ENCODE measurements at places on chromosomes 7 and 10.

DNA sequence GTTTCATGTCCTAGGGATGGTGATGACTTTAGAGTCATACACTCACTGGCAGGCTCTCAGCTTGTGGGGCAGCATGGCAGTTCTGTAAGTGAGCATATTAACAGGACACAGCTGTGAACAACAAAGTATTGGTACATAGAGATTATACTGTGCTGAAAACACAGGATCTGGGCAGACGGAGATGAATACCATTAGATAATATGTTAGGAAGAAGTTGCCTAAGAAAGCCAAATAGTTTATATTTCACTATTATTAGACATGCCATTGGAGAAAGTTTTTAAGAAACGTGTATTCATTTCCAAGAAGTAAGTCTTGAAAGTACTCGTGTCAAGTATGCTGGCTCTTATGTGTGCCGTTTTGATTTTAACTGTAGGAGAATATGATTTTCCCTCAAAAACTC lies 274.5 kb downstream of the INHBA start:
- DNase-seq = no peak

- DNase-seq = no peak
Observed at GRCh38 chr10:42519761-42520460, 118.5 kb downstream of the ZNF33B start.

DNA sequence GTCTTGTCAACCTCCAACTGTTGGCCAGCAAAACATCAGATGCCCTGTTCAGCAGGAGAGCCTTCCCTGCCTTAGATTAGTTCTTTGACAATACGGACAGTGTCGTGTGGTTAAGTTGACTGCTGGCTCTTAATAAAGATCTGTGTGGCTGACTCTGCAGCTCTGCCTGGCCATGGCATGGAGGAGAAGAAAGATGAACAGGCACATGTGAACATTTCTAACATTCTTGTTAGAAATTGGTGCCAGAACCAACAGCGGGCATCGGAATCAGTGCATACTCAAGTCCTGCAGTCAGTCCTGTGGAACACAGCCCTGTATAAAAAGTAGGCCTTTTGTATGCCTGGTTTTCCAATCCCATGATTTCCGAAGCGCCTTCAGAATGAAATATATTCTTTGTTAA lies 455.6 kb downstream of the POM121L12 start:
- DNase-seq = no peak

DNA sequence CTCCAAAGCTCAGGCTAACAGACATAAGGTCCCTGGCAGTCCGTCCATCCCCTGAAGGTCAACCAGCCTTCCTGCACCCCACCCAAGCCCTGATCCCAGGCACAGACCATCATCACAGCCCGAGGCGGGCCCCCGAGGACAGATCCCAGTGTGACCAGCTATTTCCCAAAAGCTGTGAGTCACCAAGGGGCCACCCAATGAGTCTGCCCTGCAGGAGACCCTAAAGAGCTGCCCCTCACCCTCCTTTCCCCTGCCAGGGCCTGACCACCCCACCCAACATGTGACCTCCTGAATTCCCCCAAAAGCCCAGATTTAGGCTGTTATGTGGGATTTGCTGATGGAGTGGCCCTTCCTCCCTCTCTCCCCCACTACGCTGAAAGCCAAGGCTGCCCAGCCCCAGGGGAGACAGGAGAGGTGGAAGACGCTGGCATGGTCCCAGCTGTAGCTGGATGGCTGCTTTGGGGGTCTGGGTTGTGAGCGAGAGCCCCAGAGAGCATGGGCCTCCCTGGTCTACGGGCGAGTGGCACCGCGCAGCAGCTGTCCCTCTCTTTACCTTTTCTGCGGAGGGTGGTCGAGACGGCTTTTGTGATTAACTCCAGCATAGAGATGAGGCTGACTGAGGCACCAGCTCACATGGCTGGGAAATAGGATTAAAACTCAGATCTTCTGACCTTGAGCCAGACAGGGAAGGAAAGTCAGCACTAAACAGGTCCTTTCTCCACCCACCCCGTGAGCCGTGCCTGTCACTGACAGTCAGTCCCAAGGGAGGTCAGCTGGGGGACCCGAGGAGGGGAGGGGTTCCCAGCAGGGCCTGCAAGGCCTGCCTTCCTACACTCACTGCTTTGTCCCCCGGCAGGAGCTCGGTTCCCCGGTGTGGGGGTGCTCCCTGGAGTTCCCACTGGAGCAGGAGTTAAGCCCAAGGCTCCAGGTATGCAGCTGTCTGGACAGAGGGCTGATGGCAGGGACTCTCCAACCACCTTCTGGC lies 16.7 kb downstream of the ELN start:
- DNase-seq = no peak

GRCh38 chr7:2220030-2220429 lies 12.7 kb downstream of the MAD1L1 start:
- DNase-seq = no peak

GRCh38 chr7:95476904-95477594 lies 8.7 kb upstream of the ASB4 start:
- peak; percentile 38 for DNase-seq

DNA sequence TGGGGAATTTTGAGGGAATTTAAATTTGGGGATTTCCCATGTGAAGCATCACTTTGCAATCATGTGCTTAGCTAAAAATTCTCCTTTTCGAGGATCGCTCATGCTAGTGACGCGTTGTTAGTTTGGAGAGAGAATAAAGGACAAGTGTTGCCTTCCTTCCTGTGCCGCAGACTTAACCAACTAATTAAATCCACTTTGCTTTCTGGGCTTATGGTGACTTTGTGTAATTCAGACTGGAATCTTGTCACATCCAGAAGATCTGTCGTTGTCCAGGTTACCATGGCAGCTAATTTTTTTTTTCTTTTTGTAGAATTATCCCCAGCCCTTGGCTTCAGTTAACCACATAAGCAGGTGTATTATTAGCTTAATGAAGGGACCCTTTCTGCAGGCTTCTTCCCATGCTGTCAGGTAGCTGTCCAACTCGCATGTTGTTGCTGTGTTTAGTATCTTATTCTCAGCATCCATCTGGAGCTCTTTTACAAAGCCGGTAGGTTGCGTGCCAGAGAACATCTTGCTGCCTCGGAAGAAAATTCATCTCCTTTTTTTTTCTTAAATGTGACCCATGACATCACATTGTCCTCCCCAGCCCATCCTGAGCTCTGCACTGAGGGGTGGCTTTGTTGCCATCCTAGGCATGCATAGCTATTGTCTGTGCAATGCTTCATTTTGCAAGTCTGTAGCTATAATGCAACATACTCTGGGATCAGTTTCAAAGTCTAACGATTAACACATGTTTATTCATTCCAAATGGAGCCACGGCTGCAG lies 47.2 kb upstream of the NRP1 start:
- no peak for DNase-seq

GRCh38 chr10:23293145-23293724 lies 51.4 kb downstream of the C10orf67 start:
- DNase-seq = no peak

DNA sequence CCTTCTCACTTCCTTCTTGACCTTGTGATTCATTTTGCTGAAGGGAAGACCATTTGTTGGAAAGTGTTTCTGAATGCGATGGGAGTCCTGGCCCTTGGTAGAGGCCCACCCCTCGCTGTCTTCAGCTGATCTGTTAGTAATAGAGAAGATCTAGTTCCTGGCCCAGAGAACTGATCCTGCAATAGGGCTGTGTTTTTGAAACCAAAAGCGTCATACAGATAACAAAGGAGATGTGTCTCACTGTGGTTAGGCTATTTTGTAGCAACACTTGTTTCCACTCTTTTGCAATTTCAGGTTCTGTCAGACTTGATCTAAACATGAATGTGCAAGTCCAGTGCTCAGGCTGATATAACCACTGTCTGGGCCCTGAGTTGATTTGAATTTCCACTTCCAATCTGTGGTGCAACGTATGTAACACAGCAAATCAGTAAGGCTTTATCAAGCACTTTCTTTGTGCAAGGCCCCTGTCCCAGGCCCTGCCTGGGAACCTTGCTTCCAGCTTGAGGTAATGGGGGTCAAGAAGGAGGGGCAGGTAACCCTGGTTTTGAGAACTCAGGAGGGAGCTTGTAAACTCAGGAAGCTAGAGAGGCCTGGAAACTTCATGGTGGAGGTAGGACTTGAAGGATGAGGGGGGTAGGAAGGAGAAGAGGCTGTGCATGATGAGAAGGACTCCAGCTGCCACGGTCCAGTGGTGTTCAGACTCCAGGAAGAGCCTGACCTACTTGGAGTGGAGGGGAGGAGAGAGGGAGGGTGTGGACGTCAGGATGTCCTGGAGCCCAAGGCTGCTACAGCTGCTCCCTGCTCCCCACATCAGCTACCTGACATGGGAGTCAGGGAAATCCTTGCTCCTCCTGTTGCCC lies 42.2 kb upstream of the SRGN start:
- no peak for DNase-seq

DNA sequence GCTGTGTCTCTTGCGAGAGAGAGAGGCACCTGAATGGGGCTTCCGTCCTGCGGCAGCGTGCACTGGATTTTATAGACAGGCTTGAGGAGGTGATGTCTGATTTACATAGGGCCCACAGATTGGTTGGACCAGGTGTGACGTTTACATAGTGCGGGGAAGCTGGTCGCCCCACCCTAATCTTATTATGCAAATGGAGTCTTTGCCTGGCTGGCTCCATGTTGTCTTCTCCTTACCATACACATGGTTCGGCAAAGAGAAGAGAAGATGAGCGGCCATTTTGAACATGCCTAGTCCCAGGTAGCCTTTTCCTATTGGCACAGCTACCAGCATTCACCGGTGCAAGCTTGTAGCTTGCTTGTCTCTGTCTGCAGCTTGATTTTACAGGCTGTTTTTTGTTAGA lies 238.5 kb upstream of the GALNT17 start:
- no peak for DNase-seq

- no peak for DNase-seq
Observed at GRCh38 chr10:8076933-8077332, 22.4 kb downstream of the GATA3 start.

DNA sequence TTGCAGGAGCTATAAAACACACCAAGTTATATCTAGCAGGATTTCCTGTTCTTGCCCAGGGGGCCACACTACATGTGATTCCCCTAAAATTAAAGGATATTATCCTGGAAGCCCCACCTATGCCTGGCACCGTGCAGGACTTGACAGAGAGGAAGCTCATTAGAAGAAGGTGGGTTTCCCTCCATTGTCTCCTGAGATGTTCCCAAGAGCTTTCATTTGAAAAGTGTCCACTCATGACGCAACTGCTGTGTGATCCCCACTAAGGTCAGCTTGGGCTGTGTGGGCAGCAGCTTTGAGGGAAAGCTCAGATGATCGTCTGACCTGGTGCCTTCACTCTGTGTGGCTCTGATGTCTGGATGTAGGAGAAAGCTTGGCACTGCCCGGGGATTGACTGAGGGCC lies 53.5 kb downstream of the RAMP3 start:
- DNase-seq = no peak

DNA sequence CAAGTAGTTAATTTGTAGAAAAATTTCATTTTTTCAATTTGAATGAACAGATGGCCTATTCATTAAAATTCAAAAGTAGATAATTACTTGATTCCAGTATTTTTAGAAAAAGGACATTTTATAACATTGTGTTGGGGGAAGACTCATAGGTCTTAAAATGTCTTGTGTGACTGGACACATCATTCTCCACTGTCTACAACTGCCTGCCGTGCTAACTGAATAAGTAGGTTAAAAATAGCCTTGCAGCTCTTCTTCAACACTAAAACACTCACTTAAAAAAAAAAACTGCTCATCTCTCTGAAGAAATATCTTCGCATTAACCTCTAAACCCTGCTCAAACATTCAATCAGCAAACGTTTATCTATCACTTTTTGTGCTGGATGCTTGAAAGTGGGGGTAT lies 253.8 kb downstream of the CSTF2T start:
- DNase-seq = no peak

- DNase-seq = no peak
Observed at GRCh38 chr10:51501396-51501795, 198.0 kb downstream of the CSTF2T start.

DNA sequence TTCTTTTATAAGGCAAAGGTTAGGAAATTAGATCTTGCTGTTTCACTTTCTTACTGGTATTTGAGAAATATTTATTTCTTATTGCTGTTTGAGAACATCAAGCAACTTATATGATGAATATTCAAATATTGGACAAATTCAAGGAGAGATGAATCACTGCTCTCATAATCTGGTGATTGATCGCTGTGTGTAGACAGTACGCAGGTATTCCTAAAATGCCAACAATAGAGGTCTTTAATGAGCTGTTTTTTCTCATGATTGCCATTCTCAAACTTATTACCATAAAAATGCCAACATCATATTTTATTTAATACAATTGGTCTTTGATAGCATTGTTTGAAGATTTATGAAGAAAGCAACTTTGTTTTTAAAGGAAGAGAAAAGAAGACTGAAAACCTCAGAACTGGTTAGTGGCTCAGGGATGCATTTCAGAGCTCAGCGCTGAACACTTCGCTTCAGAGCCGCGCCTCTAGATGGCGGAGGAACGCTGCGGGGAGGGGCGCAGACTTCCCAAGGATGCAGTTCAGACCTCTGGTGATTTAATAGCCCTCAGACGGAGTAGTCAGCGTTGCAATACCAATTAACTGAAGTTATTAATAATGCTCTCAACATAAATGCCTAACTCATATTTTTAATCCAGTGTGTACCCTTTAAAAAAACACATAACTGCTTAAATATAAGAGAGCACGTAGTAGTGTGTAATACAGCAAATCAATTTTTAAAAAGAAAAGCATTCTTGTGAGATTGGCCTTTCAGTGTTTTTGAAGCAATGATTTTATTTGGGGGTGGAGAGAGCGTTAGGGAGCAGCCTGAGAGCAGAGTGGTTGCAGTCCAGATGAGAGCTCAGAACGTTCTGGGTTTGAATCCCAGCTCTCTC lies 38.5 kb upstream of the STEAP4 start:
- no peak for DNase-seq

- no peak for DNase-seq
Observed at GRCh38 chr7:46191776-46192175, 270.7 kb upstream of the IGFBP3 start.

- no peak for DNase-seq
Observed at GRCh38 chr10:42454313-42454712, 184.1 kb downstream of the ZNF33B start.

DNA sequence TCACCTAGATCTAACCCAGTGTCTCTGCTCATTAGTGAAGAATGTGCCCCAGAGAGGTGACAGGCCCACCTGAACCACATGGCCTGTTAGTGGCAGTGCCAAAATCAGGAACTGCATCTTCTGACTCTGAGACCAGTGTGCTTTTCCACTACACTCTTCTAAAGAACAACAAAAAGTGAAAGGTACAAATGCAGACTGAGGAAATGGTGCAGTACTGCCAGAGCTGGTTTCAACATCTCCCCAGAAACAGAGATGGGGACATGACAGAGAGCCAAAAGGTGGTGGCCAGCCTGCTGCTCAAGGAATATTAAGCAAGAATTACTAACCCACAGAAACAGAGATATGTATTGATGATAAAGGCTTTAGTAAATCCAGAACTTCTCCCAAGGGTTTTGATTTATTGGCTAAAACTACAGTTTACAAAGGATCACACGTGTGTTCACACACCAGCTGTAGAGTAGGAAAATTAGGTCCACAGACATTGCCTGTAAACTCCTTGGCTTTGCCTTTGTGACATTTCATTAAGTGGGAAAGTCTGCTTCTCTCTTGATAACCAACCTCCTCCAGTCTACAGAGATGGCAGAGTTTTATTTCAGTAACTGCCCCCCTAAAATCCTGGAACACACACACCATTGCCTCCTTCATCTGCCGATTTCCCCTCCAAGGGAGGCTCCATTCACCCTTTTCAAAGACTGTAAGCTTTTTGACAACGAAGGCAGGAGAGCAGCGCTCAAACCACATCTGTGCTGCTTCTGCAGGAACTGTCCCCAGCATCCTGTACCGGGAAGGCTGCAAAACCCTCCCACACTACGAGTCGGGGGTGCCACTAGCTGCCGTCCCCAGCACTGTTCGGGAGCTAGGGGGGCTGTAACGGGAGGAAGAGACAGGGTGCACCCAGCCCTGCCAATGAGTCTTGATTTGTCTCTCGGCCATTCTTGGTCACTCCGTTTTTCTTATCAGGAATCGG lies 29.8 kb downstream of the GSDME start:
- DNase-seq = no peak
